IPS DF 6.9 (cell line): ENCODE measurements at places on chromosomes 6 and 20.

- no peak for DNase-seq
Measured at GRCh38 chr20:63736893-63737694, 630 bp downstream of the LIME1 start.

DNA sequence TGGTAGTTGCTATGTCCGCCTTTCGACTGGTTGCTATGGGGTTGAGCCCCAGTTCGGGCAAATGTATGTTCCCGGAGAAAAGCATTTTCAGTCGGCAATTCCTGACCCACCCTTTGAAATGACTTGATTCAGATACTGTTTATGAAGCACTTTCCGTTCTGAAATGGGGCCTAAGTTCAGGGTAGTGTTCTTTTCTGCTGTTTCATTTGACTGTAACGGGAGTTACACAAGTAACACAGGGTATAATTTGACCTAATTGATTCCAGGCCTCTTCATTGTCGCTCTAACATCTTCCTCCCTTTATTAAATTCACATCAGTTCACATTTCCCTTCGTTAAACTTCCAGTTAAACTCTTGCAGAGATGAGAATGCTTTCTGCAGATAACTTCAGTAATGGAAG is 85.5 kb downstream of the BMP6 start:
- DNase-seq = no peak

- no peak for DNase-seq
Measured at GRCh38 chr6:78436335-78436734, 431.0 kb upstream of the IRAK1BP1 start.

DNA sequence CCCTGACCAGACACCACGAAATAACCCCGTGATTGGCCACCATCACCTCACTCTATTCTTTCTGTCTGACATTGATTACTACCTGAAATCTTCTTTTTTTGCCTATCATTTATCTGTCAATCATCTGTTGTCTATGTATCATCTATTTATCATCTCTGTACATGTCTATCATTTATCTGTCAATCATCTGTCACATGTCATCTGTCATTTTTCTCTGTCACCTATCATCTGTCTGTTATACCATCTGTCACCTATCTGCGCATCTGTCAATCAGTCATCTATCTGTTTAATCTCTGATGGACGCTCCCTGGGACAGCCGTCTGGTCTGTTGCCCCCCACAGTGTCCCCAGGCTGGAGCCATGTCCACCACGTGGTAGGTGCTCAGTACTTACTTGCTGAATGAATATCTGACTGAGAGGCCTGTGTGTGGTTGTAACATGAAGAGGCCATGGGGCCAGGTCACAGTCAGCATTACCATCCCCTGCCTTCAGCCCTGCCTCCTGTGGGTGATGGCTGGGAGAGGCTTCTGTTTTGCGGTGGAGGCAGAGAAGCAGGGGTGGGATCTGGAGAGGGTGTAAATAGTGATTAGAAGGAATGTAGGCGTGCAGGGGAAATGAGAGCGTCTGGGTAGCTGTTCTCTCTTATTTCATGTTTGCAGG is 302.7 kb downstream of the QKI start:
- no peak for DNase-seq

GRCh38 chr6:127085181-127085580 is 33.3 kb upstream of the RSPO3 start:
- no peak for DNase-seq

GRCh38 chr20:10132387-10132786 is 86.2 kb upstream of the SNAP25 start:
- no peak for DNase-seq

DNA sequence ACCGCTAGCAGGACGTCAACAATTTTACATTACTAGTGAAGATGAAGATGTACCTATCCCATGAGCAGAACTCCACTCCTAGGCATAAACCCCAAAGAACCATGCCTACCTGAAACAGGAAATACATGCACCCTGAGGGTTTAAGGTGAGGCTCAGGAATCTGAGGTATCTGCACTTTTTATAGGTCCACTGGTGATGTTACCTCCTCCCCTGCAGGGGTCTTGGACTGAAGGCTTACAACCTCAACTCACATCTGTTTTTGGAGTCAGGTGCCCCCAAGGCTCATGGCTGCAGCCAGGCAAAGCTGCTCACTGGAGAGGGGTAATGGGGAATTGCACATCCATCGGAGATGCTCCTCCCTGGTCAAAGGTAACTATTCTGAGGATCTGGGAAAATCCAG is 132.5 kb upstream of the TRAF3IP2 start:
- no peak for DNase-seq

GRCh38 chr20:59044295-59044694 is 1.7 kb upstream of the PRELID3B start:
- DNase-seq = no peak

GRCh38 chr6:141248021-141248799 is 884.5 kb upstream of the GJE1 start:
- no peak for DNase-seq

- DNase-seq = no peak
Measured at GRCh38 chr6:163708466-163708865, 293.9 kb downstream of the QKI start.

- no peak for DNase-seq
Measured at GRCh38 chr6:55433446-55434130, 106.3 kb downstream of the GFRAL start.

DNA sequence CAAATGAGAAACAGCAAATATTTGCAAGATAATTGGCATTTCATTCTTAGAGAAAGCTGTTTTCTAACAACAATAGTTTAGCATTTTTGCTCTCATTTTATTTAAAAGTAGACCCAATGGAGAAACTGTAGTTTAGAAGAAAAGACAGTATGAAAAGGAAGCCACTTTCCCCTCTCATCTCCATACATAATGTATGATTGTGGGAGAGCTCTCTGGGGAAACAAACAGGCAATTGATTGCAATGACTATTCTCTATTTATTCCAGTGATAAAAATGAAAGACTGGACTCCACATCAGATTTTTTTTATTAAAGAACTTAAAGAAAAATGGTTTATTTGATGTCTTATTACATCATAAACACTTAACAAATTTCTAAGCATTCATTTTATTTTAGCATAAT is 116.8 kb upstream of the SASH1 start:
- DNase-seq = no peak

GRCh38 chr6:92719773-92720172 is 699.6 kb downstream of the EPHA7 start:
- DNase-seq = no peak

DNA sequence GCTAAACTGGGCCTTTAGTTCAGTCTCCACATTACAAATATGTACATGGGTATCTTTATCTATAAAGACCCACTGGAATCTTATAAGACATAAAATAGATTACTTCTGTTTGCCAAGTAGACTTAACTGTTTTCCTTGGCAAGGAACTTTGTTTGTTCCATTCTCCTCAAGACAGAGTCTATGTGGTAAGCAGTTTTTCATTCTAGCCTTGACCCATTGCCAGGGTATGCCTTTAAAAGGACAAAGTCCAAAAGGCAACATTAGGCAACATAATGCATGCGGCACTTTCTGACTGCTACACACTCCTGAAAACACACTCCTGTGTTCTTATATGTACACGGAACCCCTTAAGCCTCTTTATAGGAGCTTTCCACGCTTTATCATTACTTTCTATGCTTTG is 20.4 kb downstream of the VNN1 start:
- DNase-seq = no peak

DNA sequence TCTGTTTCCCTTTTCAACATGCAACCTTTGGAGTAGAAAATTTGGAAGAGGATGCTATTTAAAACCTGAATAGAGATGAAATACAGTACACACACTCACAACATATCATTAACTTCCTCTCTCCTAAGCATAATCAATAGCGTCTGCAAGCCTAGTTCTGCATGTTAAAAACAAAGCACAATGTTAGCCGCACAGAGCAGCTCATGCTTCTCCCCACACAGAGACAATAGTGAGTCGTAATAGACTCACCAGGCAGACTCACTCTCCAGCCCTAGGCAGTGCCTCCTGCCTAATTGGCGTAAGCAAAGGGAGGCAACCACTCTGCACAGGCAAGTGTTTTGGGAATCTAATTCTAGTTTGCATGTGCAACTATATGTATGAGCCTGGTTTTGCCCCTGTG is 45.8 kb upstream of the ARID1B start:
- DNase-seq = no peak

- no peak for DNase-seq
Measured at GRCh38 chr6:22956029-22956681, 386.8 kb downstream of the HDGFL1 start.

GRCh38 chr6:106502559-106502958 is 126.7 kb downstream of the RTN4IP1 start:
- DNase-seq = no peak

DNA sequence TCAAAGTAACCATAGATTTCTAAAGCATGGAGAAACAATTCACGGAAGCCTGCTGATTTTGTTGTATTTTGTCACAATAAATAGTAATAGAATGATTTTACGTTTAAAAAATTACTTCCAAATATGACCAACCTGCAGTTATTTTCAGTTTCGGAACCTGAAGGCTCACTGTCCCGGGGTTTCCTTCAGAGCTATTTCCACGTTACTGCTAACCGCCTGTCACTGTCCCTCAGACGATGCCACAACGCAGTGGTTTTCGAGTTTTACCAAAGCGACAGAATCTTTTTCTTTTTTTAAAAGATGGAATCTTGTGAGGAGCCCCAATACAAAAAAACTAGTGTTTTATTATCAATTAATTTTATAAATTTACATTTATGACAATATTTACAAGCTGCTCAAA is 40.5 kb downstream of the PSMG4 start:
- DNase-seq = no peak

DNA sequence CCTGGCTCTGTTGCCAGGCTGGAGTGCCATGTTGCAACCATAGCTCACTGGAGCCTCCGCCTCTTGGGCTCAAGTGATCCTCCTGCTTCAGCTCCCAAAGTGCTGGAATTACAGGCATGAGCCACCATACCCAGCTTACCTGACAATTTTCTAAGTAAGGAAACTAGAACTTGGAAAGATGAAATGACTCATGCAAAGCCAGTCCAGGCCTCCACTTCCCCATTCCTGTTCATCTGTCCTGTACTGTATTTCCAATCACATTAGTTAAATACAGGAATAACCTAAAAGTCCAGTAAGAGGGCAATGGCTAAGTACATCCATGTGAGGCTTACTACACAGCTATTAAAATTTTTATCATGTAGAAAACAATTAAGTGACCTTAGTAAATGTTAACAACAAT is 8.3 kb upstream of the ADGB start:
- DNase-seq = no peak

DNA sequence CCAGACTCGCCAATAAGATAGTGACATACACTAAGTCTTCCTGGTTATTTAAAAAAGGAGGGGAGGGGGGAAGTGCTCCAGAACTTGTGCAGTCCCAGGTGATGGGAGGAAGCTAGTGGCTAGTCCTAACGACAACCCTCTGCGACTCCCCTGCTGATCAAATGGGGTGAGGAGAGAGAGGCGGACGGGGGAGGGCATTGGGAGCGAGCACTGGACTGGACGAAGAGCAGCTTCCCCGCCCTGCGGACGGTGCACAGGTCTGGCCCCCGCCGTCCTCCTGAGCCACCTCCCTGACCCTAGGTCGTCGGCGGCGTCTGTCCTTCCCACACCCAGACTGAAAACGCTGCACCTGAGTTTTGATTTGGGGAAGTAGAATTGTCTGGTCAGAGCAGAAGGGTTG is 2.2 kb upstream of the OLIG3 start:
- no peak for DNase-seq

DNA sequence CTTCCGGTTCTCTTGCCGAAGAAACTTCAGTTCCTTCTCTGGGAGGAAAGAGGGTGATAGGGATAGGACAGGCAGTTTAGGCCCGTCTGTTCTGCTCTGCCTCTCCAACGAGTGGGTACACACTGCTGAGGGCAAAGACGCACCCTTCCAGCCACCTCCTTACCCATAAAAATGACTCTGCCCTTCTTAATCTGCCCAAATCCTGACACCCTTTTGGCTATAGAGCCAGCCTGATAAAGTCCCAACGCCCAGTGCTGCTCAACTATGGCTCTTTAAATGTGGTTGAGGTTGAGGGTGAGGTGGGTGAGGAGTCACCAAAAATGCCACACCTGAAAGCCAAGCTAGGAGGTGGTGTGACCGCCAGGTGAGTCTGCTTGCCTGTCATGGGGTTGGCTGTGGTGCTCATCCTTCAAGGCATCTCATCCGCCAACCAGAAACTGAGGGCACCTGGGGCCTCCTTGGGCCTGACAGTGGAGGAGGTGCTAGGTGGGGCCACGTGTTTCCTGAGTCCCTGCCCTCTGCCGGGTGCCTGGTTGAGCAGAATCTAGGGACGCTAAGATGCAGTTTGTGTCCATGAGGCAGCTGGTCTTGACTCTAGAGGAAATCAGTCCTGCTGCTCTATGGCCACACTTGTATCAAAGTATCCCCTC is 16.3 kb downstream of the CCDC167 start:
- no peak for DNase-seq

- DNase-seq = no peak
Measured at GRCh38 chr20:17611290-17611539, 41.3 kb downstream of the DSTN start.

DNA sequence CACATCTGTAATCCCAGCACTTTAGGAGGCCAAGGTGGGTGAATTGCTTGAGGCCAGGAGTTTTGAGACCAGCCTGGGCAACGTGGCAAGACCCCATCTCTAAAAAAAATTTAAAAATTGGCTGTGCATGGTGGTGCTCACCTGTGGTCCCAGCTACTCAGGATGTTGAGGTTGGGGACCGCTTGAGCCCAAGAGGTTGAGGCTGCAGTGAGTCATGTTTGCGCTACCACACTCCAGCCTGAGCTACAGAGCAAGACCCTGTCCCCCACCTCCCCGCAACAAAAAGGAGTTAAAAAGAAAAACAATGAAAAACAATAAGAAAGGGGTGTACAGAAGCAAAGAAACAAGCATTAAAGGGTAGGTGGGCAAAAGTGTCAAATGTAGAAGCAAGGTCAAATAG is 57.3 kb downstream of the CDK19 start:
- DNase-seq = no peak

GRCh38 chr6:156886409-156886808 is 109.2 kb downstream of the ARID1B start:
- no peak for DNase-seq

- no peak for DNase-seq
Measured at GRCh38 chr20:63741676-63742380, 2.3 kb downstream of the SLC2A4RG start.

DNA sequence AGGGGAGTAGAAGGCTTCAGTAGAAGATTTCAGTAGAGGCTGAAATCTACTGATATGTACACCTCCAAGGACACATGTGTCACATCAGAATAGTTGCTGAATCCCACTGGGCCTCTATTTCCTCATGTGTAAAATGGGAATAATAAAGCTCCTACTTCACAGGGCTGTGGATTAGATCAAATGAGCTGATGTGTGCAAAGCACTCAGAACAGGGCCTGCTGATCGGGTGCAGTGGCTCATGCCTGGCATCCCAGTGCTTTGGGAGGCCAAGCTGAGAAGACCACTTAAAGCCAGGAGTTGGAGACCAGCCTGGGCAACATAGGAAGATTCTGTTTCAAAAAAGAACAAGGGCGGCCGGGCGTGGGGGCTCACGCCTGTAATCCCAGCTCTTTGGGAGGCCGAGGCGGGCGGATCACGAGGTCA is 8.1 kb upstream of the AP5S1 start:
- no peak for DNase-seq

GRCh38 chr6:5302220-5302946 is 41.1 kb downstream of the FARS2 start:
- DNase-seq = no peak

GRCh38 chr6:20098267-20098876 is 113.9 kb downstream of the MBOAT1 start:
- DNase-seq = no peak
